ENCODE measurements at places on chromosomes 12 and 14. TPM values are rescaled to one million over a fixed set of nuclear protein-coding genes. Genes with fewer than 3 reads are reported as not detected.
A peak's percentile ranks its signal among the peaks of the same experiment; 100 is the strongest.

Gene ESRRB
- 0.66 TPM for polyA plus RNA-seq

Gene ACOT2
- polyA plus RNA-seq = 13.8 TPM

Gene TAMALIN
- polyA plus RNA-seq = 47.4 TPM

GRCh38 chr12:96401076-96401871, 1.0 kb upstream of the CDK17 start:
- DNase-seq = peak; percentile 69

Data from thymus (tissue), 14 donors.